Amniotic epithelial cell (primary cell): ENCODE measurements at places on chromosomes 3 and 15.
A peak's percentile ranks its signal among the peaks of the same experiment; 100 is the strongest.

DNA sequence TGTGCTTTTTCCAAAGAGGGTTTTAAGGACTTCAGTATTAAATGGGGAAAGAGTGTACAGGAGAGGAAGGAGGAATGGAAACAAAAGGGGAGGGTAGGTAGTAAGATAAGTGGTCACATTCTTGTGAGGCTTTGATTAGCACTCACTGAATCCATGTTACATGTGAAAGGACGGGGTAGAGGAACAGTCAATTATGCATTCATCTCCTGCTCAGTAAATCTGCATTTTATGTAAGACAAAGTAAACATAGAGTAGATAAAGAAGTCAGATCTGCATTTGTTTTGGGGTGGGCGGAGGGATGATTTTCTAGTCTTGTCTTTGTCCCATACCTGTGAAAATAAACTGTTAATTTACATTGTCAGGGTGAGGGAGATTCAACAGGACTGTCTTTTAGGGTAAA, 50.8 kb downstream of the SACM1L start:
- DNase-seq = no peak

GRCh38 chr15:90884719-90885431, 571 bp downstream of the FES start:
- DNase-seq = no peak

DNA sequence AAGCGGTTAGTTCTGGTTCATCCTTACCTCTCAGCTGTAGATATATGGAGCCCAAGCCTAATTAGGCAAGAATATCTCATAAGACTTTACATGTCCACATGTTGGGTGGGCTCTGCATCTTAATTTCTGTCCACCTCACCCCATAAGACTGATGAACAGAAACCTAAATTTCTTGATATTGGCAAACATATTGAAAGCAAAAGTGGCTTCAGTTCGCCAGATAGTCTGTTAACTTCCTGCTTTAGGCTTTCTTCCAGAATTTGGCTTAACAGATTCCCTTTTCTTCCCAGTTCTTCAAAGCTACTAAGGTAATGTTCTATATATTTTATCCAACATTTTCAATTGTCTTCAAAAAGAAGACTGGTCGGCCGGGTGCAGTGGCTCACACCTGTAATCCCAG, 19.7 kb downstream of the GABPB1 start:
- DNase-seq = no peak

- peak; percentile 98 for DNase-seq
These were observed 67.5 kb downstream of the RPL22L1 start for GRCh38 chr3:170802164-170803151.

- no peak for DNase-seq
These were observed 241.3 kb downstream of the UBE2E2 start for GRCh38 chr3:23444386-23444785.

GRCh38 chr15:78312536-78312935, 13.1 kb upstream of the SKIC8 start:
- DNase-seq = no peak
